Stomach (tissue), 19 donors: ENCODE measurements at places on chromosomes 4 and X. TPM values are rescaled to one million over a fixed set of nuclear protein-coding genes. Genes with fewer than 3 reads are reported as not detected.

DNA sequence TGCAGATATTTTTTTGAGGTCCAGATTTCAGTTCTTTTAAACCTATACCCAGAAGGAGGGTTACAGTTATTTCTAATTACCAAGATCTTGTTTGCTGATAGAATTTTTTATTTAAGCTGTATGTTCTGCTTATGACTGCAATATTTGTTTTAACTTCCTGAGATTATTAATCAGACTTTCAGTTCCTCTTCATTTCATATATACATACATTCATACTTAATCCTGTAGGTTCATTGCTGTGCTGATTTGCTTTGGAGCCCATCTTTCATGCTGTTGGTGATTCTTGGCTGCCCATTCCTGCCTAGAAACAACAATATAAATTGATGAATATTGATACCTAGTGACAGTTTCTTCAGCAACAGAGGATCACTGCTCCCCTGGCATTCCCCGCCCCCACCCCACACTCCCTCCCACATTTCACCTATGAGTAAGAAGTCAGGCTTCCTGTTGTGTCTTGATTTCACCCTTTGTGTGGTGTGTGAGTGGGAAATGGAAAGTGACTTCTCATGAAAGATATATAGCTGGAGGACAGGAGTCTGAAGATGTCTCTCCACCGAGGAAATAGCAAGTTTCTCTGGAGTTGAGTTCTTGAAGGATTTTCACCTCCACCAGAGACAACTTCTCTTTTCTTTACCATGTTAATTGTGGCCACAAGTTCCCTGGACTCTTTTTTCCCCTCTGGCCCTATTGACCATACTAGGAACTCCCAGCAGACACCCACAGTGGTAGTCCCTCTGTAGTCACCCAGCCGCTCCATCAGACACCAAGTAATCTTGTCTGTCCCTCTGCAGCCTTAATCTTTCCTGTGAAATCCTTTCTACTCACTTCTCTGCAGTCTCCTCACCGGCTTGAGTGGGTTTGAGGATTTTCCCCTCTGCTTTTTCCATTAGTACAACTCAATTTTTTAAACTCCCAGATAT is 118.4 kb downstream of the ASB9 start:
- DNase-seq: no peak

SHROOM2 gene
- total RNA-seq: 11.3 TPM

GRCh38 chrX:70124678-70125077 is 8.6 kb upstream of the IGBP1 start:
- no peak for DNase-seq

STK26 gene
- 14.8 TPM for total RNA-seq
